NCI-H82 (cell line): ENCODE measurements at places on chromosomes 11 and 22.

- no peak for DNase-seq
Observed at GRCh38 chr22:45673482-45674175, 2.0 kb downstream of the ATXN10 start.

DNA sequence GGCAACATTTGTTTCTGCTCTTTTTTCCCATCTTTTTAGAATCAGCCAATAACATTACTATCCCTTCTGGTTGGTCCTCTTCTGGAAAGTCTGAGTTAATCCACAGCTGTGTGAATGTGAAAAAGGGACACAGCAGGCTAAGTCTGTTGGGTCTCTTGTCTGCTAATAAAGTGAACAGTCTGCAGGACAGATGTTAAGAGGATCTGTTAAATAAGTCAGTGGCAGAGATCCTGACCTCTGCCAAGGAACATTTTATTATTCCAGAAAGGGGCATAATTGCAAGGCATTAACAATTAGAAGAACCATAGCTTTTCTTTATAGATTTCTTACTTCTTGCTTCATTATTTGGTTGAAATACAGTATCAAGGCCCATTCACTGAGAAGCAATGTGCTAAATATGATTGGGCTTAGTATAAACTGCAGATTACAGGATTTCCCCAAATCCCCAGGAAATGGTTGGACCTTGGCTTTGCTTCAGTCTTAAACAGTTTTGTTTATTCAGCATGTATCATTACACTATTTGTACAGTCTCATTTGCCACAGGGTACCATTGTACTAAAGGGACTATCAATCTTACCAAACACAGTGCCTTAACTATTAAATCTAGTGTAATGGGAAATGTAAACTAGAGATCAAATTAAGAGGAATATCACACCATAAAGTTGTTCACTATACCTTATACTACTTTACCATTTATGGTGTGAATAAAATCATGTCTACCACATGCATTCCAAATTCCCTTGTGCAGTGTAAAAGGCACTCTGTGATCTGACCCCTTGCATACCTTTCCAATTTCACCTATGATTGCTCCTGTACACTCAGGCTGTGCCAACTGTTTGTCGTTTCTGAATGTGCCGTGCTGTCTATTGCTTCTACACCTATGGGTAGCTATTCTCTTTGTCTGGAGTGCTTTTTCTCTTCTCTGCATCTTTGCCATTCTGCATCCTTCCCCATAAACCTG is 274.0 kb downstream of the SOX6 start:
- peak; percentile 79 for DNase-seq

DNA sequence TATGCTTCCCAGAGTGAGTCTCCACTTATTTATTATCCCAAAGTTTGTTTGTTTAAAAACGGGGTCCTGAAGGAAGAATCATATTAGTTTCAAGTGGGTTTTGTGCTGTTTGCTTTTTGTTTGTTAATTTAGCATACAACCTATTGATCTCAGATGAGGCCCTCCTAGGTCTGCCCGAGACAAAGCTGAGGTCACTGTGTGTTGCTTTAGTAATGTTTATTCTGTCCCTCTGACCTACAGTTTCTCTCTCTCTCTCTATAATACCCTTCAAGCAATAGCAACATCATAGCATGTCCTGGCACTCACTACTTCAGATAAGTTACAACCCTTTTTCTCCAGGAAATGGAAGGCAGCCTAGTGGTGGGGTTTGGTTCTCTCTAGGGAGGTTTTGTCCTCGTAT is 63.4 kb downstream of the AMOTL1 start:
- DNase-seq: no peak

DNA sequence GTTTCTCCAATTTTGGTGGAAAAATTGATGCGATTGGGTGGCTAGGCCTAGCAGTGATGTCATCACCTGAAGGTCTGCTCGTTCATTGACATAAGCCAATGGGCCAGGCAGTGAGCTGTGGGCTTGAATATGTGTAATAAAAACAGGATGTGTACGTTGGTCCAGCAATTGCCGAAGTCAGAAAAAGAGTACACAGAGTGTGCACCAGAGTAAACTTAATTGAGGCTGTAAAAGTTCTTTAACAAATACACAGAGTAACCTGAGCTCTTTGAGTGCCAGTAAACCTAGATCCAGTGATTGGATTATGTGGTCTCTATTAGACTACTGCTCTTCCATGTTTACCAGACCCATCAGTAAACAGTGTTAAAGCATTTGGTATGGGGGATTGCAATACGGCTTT is 13.0 kb upstream of the GLYATL1 start:
- DNase-seq: peak; percentile 74

DNA sequence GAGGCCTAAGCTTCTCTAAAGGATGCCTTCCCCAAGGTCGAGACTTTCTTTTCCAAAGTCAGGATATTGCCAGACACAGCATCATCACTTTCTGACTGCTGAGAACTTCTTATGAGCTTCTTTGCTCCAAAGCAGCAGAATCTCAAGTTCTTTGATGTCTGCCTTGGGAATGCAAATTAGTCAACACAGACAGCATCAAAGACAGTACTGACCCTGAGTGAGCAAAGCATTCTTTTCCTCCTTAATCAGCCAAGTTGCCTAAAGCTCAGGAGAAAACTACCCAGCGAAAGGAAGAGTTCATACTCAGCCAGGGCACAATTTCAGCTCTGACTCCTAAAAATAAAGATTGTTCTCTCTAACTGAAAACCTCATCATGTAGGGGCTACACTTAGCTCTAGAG is 98.0 kb downstream of the SLC36A4 start:
- no peak for DNase-seq

- DNase-seq: no peak
Observed at GRCh38 chr11:123362186-123362585, 67.9 kb upstream of the GRAMD1B start.

GRCh38 chr11:96744697-96745096 is 354.9 kb downstream of the JRKL start:
- no peak for DNase-seq

DNA sequence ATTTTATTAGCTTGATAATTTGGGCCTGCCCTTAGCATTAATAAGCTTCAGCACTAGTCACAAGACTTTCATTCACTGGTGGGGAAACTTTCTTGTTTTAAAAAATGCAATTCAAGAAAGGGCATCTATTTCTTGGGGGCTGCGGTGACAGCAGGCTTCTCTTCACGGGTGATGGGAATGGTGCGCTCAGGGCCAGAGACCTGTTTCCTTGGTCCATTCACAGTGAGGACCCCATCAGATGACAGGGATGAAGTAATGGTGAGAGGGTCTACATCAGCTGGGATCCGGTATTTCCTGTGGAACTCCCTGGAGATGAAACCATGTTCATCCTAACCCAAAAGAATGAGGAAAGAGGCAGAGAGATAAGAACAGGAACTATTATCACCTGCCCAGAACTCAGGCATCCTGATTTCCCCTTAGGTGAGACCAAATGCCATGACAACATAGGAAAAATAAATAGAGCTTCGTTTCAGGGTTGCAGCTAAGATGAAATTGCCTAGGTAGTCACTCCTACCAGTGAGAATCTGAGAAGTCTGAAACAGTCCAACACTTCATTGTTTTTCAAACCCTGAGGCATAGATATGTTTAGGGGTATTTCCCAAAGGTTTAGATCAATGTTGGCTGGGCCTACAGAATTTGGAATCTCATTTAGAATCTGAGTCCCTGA is 2.8 kb downstream of the CRYAB start:
- DNase-seq: no peak

- DNase-seq: no peak
Observed at GRCh38 chr11:47924184-47924691, 56.1 kb upstream of the PTPRJ start.

GRCh38 chr11:20474882-20475517 is 87.5 kb downstream of the PRMT3 start:
- DNase-seq: no peak

DNA sequence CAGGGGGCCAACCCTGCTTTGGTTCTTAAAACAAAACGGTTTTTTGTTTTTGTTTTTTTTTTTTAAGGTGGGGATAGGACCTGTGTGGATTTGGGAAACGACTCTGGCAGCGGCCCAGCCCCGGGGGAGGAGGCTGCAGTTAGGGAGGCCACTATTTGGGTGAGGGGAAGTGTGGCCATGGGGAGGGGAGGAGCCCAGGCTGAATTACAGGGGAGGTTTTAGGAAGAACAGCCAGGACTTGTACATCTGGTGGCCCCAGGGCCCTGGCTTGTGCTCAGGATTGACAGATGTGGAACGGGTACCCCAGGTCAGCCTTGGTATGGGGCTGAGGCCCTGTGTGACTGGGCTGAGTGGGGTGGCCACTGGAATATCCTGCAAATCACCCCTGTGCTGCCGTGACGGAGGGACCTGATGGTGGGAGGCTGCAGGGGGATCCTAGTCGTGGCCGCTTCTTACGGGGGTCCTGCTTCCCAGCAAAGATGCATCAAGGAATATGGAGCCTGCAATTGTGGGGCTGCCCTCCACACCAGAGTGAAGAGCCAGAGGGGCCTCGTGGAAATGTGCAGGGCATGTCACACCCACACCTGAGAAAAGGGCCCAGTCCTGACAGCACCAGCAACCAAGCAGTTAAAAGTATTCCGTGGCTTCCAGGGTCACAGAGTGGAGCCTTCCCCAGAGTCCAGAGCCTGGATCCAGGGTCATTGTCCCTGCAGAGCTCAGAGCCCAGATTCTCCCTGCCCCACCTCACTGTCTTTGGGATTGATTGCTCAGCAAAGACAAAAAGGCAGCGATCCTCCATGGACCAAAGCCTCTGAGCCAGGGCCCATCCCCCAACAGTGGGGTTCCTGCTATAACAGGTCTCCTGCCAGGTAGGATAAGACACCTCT is 55.2 kb upstream of the WNT7B start:
- no peak for DNase-seq

- no peak for DNase-seq
Observed at GRCh38 chr11:88414385-88414861, 76.9 kb upstream of the CTSC start.

DNA sequence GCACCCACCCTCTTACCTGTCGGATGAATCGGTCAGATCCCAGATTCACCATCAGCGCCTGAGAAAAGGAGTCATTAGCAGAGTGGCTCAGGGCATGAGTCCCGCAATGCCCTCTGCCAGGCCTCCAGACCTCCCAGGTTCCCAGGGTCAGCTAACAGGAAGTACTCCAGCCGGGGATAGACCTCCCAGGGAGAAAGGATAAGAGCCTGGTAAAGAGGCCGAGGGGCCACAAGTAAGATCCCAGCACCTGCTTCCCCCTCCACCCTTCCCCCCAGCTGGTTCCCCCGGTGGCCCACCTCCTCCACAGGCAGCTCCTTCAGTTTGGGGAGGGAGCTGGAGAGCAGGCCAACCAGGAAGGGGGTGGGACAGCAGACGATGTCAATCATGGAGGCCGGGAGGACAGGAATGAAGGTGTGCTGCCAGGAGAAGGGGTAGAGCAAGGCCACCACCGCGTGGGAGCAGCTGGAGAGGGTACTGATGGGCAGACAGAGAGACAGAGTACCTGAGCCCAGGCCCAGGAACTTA is 16.4 kb downstream of the RPL27A start:
- DNase-seq: no peak

DNA sequence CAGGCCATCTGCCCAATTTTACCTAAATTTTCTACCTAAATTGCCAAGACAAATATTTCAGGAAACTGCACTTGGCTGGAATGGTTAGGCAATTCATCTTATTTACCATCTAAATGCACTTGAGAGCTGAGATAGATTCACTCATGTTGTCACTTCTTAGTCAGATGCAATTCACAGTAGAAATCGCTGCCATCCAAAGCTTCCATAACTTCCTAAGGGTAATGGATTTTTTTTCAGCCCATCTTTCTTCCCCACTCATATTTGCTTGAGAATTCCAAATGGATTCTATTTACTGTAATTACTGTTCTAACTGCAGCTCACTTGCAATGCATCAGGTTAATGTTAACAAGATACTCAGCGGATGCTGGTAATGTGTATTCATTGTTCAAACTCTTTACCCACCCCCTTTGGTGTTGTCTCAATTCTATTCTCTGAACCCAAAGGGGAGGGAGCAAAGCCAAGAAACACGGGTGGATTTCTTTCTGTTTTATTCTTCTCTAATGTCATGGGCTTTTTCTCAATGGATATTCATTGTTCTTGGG is 96.0 kb downstream of the TENM4 start:
- no peak for DNase-seq

DNA sequence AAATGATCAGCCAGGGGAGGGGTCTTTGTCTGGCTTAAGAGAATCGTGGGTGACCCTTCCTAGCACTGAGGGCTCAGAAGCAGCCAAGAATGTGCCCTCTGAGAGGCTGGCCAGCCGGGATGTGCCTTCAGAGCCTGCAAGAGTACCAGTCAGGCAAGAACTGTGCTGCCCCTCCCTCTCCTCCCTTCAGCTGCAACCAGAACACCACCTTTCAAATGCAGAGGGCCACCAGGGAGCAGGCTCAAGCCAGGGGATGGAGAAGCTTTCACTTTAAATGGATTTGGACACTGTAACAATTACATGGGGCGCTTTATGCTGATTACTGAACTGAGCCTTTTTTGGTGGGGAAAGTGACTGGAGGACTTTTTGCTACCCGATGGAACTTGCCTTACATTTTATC is 44.9 kb upstream of the TENM4 start:
- DNase-seq: no peak

DNA sequence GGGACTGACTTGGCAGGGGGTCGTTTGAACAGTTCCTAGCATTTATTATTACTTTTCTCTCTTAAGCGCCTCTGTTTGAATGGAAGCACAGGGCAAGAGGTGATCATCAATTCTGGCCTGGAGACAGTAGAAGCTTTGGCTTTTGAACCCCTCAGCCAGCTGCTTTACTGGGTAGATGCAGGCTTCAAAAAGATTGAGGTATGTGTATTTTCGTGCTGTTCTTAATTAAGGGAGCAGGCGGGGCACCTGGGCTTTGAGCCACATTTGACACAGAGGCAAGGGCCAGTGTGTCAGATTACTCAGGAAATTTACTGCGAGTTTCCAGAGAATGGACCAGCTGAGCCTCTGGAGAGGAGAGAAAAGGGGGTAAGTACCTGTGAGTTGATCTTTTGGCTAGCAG is 102.4 kb upstream of the SORL1-AS1 start:
- DNase-seq: no peak

DNA sequence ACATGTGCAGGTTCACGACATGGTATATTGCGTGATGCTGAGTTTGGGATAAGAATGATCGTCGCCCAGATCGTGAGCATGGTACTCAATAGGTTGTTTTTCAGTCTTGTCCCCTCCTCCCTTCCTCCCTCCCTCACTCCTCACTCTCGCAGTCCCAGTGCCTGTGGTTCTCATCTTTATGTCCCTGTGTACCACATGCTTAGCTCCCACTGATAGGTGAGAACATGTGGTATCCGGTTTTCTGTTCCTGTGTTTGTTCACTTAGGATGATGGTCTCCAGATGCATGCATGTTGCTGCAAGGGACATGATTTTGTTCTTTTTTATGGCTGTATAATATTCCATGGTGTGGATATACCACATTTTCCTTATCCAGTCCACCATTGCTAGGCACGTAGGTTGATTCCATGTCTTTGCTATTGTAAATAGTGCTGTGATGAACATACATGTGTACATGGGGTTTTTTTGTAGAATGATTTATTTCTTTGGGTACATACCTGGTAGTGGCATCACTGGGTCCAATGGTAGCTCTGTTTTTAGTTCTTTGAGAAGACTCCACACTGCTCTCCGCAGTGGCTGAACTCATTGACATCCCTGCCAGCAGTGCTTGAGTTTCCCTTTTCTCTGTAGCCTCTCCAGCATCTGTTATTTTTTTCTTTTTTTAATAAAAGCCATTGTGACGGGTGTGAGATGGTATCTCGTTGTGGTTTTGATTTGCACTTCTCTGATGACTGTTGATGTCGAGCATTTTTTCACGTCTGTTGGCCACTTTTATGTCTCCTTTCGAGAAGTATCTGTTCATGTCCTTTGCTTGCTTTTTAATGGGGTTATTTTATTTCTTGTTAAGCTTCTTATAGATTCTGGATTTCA is 16.4 kb downstream of the ZBED4 start:
- DNase-seq: no peak

GRCh38 chr22:36595940-36596339 is 67.0 kb upstream of the EIF3D start:
- peak; percentile 79 for DNase-seq

GRCh38 chr11:130099356-130099755 is 29.7 kb downstream of the APLP2 start:
- no peak for DNase-seq
